A549 treated with Mapracorat at 1 μM for 4 hours (cell line): ENCODE measurements at places on chromosomes 12 and 14. TPM values are rescaled to one million over a fixed set of nuclear protein-coding genes. Genes with fewer than 3 reads are reported as not detected.

Gene SLC6A13
- total RNA-seq: 0.17 to 0.36 TPM (median 0.28 TPM) in 5 replicates

Gene KRT86
- 23.1 to 49.2 TPM (median 47.0 TPM) in 5 replicates for total RNA-seq

Gene FSCB
- total RNA-seq: not detected in 5 replicates

Gene FAM186B
- total RNA-seq: 0.07 to 0.23 TPM (median 0.15 TPM) in 5 replicates

Gene ADAMTS20
- not detected in 5 replicates for total RNA-seq

Gene SSPN
- 0.43 to 0.73 TPM (median 0.48 TPM) in 5 replicates for total RNA-seq

Gene IRAK3
- 0.91 to 1.1 TPM (median 0.95 TPM) in 5 replicates for total RNA-seq

Gene FOXN4
- 0.15 to 0.20 TPM in 2 of 5 replicates, not detected in the others for total RNA-seq

Gene GPR162
- 0.23 to 0.53 TPM (median 0.45 TPM) in 5 replicates for total RNA-seq

Gene CCDC196
- not detected in 5 replicates for total RNA-seq

Gene JPH4
- 0.05 to 0.06 TPM (median 0.06 TPM) in 3 of 5 replicates, not detected in the others for total RNA-seq

Gene PLD4
- 0.09 to 0.26 TPM in 2 of 5 replicates, not detected in the others for total RNA-seq

Gene CD4
- not detected in 5 replicates for total RNA-seq

Gene SRSF9
- total RNA-seq: 185 to 229 TPM (median 212 TPM) in 5 replicates

Gene CLEC4D
- total RNA-seq: not detected in 5 replicates

Gene LRP1-AS
- total RNA-seq: not detected in 5 replicates

Gene GPR132
- 0.40 to 0.70 TPM (median 0.56 TPM) in 5 replicates for total RNA-seq

Gene OR6C76
- total RNA-seq: not detected in 5 replicates

Gene SVOP
- total RNA-seq: not detected in 5 replicates

Gene FAIM2
- total RNA-seq: not detected in 5 replicates

Gene CATSPERB
- not detected in 5 replicates for total RNA-seq

Gene MAP1LC3B2
- 0.67 to 1.8 TPM (median 1.1 TPM) in 5 replicates for total RNA-seq

Gene GARIN6
- total RNA-seq: not detected in 5 replicates

Gene TPPP2
- not detected in 5 replicates for total RNA-seq

Gene MYO1H
- total RNA-seq: not detected in 5 replicates

Gene C3AR1
- not detected in 5 replicates for total RNA-seq

Gene EIF2S1
- 224 to 339 TPM (median 231 TPM) in 5 replicates for total RNA-seq

Gene CABP1
- total RNA-seq: 0.14 to 0.33 TPM (median 0.22 TPM) in 5 replicates

Gene TEX22
- 0.13 to 0.53 TPM (median 0.16 TPM) in 5 replicates for total RNA-seq

Gene FGF6
- not detected in 5 replicates for total RNA-seq

Gene PRR4
- total RNA-seq: 0.76 to 3.1 TPM (median 2.0 TPM) in 5 replicates

Gene RNASE7
- not detected in 5 replicates for total RNA-seq

Gene FGF23
- total RNA-seq: not detected in 5 replicates

Gene TAS2R9
- not detected in 5 replicates for total RNA-seq

Gene RNU4-1
- not detected in 5 replicates for total RNA-seq

Gene PAH
- not detected in 5 replicates for total RNA-seq

Gene CIROP
- total RNA-seq: not detected in 5 replicates

Gene ENDOU
- not detected in 5 replicates for total RNA-seq

Gene KRT4
- total RNA-seq: 2.1 to 4.0 TPM (median 3.4 TPM) in 5 replicates

Gene SLCO1B1
- total RNA-seq: 0.34 to 0.65 TPM (median 0.39 TPM) in 5 replicates

Gene CISTR
- not detected in 5 replicates for total RNA-seq

Gene LIN7A
- total RNA-seq: 0.13 to 0.55 TPM (median 0.39 TPM) in 5 replicates

Gene FAM181A
- total RNA-seq: not detected in 5 replicates

Gene EFS
- not detected in 5 replicates for total RNA-seq

Gene ERP27
- total RNA-seq: not detected in 5 replicates

Gene LTBR
- total RNA-seq: 199 to 249 TPM (median 243 TPM) in 5 replicates

Gene MORN3
- 0.10 to 0.34 TPM (median 0.30 TPM) in 5 replicates for total RNA-seq

Gene DHRS2
- 5.4 to 8.5 TPM (median 6.2 TPM) in 5 replicates for total RNA-seq

Gene GDF3
- not detected in 5 replicates for total RNA-seq

Gene RGS6
- not detected in 5 replicates for total RNA-seq

Gene CMKLR1
- 0.13 TPM in 1 of 5 replicates, not detected in the others for total RNA-seq

Gene RNASE1
- not detected in 5 replicates for total RNA-seq
